ENCODE measurements at places on chromosomes 7 and 10.

DNA sequence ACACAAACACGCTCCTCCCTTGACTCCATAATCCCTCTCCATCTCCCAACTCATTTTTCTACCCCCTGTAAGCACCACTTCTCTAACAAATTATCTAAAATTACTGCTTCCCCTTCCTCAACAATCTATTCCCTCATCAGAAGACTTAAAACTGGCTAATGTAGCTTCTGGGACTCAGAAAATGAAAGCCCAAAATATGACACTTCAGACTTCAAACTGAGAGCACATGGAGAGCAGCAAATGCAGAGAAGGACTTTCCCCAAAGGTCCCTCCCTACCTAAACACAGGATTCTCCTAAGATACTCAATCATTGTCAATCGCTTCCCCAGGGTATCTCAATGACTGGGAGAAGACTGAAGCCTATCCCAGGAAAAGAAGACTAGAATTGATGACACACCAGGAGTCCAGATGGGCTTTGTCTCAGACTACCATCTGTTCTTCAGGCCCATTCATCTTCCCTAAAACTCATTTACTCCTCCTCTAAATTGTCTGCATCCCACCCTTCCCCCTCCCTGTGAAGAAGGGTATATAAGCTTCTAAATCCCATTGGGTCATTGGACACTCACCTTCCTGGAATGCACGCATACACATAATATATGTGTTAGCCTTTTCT is 39.2 kb downstream of the ST8SIA6 start:
- DNase-seq: no peak

GRCh38 chr10:91009121-91009520 is 88.2 kb upstream of the ANKRD1 start:
- no peak for DNase-seq

DNA sequence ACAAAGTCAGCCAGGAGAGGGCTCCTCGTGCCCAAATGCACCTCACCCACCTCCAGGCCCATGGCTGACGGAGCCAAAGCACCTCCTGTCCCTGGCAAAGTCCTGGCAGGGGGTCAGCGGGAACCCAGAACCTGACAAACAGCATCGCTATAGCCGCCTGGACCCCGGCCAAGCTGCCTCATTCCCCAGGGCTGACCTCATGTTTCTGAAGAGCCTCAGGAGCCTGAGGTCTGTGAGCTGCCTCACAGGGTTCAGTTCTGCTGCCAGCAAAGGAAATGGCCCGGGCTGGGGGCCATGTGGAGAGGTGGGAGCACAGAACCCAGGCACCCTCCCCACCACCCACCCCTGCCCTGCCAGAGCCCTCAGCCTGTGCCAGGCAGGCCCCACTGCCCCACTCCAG is 4.2 kb upstream of the NANOS1 start:
- DNase-seq: no peak

GRCh38 chr10:5509236-5509635 is 9.9 kb upstream of the CALML5 start:
- DNase-seq: no peak

- no peak for DNase-seq
Observed at GRCh38 chr7:64873517-64873916, 29.6 kb upstream of the ZNF273 start.

DNA sequence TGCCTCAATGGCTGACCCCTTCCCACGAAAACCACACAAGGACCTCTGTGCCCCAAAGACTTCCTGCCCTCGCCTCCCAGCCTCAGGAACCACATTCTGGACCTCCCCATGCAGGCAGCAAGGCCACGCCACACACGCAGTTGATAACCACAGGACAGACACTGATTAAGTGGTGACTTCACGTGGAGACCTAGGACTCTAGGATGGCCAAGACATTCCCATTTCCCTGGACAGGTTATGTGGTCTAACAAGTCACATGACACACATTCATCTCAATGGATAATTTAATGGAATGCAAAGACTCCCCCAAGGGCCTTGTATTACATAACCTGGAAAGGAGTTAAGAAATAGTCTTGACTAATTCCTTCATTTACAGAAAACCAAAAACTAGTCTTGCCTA is 110.2 kb downstream of the LARP4B start:
- DNase-seq: no peak

- DNase-seq: no peak
Observed at GRCh38 chr10:71912431-71912830, 51.8 kb upstream of the CHST3 start.

- no peak for DNase-seq
Observed at GRCh38 chr7:35257251-35258124, 3.6 kb upstream of the TBX20 start.

GRCh38 chr10:97278491-97278989 is 13.9 kb downstream of the ARHGAP19 start:
- DNase-seq: no peak

DNA sequence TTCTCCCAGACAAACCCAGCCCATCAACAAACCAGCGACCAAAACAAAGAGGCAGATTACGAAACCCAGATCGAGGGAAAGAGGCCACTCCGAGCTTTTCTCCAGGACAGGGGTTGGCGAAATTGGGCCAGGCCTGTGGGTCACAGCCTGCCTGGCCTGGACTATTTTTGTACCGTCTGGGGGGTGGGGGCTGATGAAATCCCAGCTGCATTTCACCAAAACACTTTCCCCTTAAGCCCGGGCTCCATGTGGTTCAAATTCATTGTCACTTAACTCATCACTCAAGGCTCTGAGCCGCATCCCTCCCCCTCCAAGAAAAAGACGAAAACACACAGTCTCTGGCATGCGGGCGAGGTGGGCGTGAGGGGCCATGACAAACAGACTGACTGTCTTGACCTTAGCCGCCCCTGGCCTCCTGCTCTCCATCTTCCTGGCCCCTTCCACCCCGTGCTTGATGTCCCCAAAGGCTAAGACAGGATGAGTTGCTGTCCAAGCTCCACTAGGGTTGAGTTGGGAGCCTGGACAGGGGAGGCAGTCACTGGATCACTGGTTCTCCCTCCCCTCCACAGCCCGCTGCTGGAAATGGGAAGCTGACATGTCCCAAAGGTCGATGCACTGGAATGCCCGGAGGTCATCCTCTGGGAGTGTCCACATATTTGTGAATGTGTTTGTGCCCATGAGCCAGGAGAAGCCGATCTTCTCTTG is 19.2 kb downstream of the TMEM270 start:
- DNase-seq: no peak

DNA sequence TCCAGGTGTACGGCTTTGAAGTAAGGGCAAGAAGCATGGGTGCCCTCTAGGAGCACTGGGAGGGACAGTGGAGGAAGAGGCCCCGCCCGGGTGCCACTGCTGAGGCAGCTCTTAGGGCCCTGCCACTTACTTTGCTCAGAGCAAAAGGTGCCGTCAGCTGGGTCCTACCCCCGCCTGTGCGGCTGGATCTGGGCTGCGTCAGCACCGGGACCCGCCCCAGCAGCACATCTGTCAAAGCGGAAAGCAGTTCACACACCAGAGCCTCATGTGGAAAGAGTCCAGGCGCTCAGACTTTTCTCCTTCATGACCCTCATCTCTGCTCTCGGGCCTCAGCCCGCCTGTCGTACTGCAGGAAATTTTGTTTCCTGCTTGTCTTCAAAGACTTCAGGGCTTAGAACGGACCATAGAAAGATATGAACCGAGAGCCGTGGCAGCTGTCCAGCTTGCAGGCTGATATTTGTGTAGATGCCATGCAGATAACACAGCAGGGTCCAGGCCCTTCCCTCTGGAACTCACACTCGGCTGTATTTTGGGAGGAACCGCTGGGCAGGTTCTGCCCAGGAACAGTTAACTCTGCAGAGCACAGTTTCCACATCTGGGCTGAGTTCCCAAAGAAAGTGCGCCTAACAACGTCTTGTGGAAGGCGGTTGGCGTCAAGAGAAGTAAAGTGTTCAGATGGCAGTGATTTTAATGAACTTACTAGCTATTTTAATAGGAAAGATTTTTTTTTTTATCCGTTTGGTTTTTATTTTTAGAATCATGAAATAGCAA is 44.3 kb upstream of the PRKAR1B start:
- DNase-seq: no peak

DNA sequence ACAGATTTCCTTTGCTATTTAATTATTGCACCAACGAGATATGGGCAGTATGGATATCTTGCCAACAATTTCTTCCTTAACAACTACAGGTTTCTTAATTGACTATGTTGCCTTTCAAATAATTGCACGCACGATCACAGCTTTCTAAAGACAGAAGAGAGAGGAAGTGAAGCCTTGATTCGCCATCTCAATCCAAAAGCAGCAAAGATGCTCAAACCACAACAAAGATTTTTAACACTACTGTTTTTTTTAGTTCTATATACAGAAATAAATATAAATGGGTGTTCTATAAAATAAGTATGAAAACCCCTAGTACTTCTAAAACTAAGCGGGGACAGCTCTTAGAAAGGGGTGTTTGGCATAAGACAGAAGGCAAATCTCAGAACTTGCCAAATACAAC is 251.3 kb downstream of the SFMBT2 start:
- no peak for DNase-seq

- DNase-seq: no peak
Observed at GRCh38 chr7:20779041-20779440, 7.6 kb downstream of the SP8 start.

DNA sequence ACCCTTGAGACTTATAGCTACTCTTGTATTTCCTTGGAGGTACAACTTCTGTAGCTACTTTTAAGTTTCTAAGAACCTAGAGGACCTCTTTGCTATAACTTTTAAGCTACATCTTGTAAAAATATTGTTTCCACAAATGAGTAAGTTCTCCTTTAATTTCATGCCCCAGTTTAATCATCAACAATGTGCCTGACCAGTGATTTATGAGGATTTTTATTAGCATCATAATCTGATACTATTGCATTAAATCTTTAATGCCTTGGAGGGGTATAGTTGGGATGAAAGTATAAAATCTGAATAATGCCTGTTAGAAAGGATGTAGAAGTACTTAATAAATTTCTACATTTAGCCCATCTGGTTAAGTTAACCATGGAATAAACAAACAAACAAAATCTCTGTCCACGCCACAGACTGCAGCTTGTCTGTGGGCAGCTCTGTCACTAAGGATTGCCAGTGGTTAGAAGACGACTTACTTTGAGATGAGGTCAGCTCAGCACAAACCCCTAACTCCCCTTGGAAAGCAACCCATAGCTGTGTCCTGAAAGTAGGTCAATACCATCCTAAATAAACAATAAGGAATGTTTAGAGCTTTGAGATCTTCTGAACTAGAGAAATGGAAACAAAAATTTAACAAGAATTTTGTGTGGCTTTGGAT is 18.3 kb downstream of the UBE2D1 start:
- no peak for DNase-seq

GRCh38 chr10:98572594-98572993 is 125.9 kb upstream of the HPS1 start:
- no peak for DNase-seq

DNA sequence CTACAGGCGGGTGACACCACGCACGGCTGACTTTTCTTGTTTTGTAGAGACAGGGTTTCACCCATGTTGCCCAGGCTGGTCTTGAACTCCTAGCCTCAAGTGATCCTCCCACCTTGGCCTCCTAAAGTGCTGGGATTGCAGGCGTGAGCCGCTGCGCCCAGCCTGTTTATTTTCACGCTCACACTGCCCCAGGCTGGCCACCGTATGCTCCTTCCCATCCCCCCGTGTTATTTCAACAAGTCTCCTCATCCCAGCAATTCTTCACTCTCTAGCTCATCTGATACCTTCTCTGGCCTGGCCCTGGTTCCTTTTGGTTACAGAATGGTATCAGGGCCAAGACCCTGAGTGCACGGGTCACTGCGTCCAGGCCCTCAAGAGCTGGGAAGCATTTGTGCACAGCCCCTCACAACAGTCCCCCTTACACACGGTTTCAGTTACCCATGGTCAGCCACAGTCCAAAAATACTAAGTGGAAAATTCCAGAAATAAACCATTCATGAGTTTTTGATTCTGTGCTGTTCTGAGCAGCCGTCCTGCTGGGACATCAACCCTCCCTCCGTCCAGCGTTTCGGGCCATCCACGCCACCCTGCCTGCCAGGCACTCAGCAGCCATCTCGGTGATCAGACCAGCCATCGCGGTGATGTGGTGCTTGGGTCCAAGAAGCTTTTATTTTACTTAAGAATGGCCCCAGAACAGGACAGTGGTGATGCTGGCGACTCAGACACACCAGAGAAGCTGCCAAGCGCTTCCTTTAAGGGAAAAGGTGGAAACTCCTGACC is 8.9 kb downstream of the COX19 start:
- no peak for DNase-seq

DNA sequence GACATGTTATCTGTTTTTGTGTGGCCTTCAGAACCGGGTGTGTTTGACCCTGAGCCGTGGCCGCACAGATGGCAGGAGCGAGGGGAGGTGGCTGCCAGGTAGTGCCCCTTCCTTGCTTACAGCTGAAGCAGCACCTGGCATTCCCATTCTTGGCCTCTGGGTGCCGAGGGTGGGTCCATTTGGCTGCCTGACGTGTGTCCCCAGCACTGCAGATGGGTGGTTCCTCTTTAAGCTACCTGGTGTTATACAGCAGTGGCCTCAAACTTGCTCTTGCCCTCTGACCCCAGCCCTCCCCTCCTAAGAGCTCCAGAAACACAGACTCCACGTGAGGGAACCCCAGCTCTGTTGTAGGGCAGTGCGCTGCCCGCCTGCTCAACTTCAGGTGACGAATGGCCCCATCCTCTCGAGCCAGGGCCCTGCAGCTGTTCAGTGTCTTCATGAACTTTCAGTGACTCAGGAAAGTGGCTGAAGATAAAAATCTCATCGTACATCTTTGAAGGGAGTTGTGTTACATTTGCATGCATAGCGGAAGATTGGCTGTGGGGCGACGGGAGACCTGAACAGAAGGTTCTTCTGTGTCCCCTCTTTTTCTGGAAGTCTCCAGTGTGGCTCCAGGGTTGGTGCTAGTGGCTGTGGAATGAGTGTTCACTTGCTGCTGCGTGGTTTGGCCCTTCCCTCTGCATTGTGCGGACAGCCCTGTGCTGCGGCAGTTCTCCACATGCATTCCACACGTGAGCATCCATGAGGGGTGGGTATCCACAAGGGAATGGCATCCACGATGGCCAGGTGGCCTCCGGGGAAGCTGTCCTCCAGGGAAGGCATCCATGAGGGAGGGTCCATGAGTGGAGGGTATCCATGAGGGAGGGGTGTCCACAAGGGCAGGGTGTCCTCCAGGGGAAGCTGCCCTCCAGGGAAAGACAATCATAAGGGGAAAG is 91.6 kb downstream of the INPP5A start:
- no peak for DNase-seq

- DNase-seq: no peak
Observed at GRCh38 chr7:40704172-40704571, 569.4 kb downstream of the SUGCT start.

DNA sequence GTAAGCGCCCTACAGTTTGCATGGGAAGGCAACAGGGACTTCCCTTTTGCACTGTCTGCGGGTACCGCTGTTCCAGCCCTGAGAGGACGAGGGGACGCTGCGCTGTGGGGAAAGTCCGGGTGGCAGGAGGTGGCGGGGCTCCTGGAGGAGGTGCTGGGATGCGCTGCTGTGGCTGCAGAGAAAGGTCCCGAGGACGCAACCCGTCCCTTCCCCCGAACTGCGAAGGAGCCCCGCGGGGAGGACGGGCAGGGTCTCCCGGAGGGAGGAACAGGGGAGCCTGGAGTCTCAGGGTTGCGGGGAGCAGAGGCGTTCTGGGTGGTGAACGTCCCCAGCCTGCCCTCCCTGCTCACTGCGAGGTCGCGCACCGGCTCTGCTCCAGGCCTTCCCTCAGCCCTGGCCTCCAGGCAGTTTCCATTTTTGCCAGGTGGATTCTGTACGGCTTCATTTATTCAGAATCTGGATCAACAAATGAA is 91.6 kb downstream of the CXCL12 start:
- no peak for DNase-seq

Measured in effector CD4-positive, alpha-beta T cell (primary cell).